ENCODE measurements at places on chromosomes 2 and 18.

- no peak for DNase-seq
These were observed 1.3 kb downstream of the ADCYAP1 start for GRCh38 chr18:905948-906415.

GRCh38 chr2:135281379-135281778 is 229.3 kb downstream of the RAB3GAP1 start:
- no peak for DNase-seq

DNA sequence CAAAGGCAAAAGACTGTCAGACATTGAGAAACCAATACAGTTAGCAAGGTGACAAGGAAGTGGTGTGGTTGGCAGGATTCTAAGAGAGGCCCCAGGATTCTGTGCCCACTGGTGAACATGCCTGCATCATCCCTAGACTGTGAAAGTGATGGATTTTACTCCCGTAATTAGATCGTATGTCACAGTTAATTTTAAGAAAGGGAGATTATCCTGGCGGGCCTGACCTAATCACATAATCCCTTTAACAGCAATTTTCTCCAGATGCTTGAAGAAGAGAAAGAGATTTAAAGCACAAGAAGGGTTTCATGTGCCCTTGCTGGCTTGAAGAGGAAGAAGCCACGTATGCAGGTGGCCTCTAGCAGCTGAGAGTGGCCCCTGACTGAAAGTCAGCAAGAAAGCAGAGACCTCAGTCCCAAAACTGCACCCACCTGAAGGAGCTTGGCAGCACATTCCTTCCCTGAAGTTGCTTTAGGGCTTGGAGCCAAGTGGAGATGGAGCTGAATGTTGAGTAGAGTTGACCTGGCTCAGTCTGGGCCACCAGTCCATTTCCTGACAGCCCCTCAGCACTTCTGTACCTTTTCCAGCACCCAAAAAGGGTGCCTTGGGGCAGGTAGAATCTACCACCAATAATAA is 49.1 kb downstream of the GTF3C3 start:
- no peak for DNase-seq

DNA sequence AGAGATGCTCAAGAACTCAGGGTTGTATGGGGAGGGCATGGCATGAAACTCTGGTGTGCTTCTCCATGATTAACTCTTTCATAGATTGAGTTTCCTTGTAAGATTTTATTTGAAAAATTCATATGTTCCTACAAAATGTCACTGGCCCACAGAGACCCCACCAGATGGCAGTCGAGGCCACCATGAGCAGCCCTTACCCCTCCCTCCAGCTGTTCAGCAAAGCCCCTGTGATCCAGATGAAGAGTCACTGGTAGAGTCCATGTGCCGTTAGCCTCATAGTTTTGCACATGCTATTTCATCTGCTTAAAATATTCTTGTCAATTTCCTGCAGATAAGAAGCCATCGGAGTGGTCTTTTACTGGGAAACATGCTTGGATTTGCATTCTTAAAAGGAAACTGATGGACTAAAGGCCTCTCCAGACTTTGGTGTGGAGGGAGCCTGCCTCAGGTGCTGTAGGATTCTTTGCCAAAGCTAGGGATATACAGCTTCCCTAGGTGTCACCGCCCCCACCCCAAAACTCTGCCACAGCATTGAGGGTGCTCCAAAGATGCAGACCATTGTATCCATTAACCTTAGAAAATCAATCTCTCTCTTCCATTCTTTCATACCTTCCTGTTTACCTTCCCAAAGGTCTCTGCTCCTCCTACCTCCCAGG is 18.8 kb downstream of the ZNF385B start:
- DNase-seq, result peak; percentile 52

- no peak for DNase-seq
These were observed 69.7 kb downstream of the FEZ2 start for GRCh38 chr2:36528274-36528673.

DNA sequence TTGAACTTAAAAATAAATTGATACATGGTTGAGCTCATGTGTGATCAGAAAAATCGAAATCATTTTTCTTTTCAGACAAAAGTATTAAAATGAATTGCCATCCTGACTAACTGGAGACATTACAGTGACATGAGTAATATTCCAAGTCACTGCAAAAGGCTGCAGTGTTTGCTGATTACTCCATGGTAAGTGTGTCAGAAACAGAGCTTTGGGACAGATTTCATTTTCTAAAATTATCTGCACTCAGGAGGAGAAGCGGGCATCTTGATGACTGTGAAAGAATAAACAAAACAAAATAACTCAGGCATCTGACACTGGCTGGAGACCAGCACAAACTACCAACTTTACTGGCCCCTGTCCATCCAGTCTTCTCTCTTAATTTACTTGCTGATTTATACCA is 312.3 kb upstream of the PIK3C3 start:
- no peak for DNase-seq

- no peak for DNase-seq
These were observed 3.2 kb downstream of the TBC1D8 start for GRCh38 chr2:101147971-101148370.

- no peak for DNase-seq
These were observed 114.4 kb downstream of the ZFP36L2 start for GRCh38 chr2:43111788-43112554.

- no peak for DNase-seq
These were observed 57.3 kb upstream of the CREB1 start for GRCh38 chr2:207472343-207473048.

- no peak for DNase-seq
These were observed 5.8 kb upstream of the DUSP2 start for GRCh38 chr2:96150791-96151594.

DNA sequence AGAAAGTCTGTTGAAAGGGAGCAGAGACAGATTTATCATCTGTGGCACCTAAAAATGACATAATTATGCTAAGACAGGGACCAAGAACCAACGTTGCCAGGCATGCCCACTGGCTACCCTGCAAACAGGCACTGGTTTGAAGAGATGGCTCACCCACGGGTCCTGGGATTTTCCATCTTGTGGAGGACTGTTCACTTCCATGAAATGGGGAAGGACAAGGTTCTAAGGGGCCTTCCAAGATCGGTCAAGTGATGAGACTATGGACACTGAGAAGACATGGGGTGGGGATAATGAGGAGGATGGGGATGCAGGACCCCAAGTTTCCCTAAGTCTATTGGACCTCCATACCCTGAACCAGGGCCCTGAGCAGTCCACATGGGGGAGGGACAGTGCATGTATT is 18.9 kb downstream of the LGALSL start:
- DNase-seq, result no peak

GRCh38 chr2:119495948-119496347 is 28.3 kb downstream of the SCTR start:
- no peak for DNase-seq

DNA sequence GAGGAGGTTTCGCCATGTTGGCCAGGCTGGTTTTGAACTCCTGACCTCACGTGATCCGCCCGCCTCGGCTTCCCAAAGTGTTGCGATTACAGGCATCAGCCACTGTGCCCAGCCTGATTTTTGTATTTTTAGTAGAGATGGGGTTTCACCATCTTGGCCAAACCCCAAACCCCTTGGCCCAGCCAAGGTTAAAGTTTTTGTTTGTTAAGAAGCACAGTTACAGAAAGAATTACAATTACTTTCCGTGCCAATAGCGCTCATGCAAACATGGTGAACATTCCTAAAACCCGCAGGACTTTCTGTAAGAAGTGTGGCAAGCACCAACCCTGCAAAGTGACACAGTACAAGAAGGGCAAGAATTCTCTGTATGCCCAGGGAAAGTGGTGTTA is 26.1 kb downstream of the ITSN2 start:
- DNase-seq, result no peak

- DNase-seq, result no peak
These were observed 1252.7 kb upstream of the FAM98A start for GRCh38 chr2:34851804-34852203.

GRCh38 chr18:23756590-23757436 is 67.6 kb downstream of the LAMA3 start:
- DNase-seq, result no peak

GRCh38 chr2:158999458-158999857 is 31.0 kb downstream of the TANC1 start:
- no peak for DNase-seq

GRCh38 chr18:46336278-46337111 is 232.3 kb downstream of the HAUS1 start:
- no peak for DNase-seq

DNA sequence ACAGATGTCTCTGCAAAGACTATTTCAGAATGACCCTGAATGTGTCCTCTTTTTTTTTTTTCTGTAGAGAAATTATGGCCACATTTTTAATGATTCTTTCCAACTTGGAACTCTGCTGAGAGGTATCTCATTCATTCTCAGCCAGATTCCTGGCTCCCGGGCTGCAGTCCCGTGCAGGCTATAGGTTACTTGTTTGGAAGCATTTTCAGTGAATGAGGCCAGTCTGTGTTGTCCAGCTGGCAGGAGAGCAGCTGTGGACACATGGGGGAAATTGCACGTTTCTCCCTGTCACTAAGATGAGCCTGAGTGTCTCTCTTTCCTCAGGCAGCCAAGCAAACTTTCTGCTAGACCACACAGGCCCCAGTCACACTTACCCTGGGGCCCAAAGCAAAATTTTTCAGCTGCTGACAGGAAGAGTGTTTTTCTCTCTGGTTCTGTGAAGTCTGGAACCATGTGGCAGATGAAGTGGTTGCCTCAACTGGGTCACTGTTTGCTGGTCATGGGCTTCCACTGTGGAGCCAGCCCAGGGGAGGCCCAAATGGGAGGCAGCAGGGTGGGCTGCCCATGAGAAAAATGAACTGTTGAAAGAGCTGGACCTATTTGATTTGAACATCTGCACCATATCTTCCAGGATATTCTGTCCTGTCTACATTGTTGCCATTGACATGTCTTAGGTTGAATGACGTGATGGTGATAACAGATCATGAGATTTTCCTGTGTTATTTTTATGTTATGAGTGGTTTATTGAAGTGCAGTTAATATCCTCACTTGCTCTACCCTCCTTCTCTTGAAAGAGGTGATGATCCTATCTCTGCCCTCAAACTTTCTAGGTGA is 431.2 kb downstream of the LPIN1 start:
- no peak for DNase-seq

DNA sequence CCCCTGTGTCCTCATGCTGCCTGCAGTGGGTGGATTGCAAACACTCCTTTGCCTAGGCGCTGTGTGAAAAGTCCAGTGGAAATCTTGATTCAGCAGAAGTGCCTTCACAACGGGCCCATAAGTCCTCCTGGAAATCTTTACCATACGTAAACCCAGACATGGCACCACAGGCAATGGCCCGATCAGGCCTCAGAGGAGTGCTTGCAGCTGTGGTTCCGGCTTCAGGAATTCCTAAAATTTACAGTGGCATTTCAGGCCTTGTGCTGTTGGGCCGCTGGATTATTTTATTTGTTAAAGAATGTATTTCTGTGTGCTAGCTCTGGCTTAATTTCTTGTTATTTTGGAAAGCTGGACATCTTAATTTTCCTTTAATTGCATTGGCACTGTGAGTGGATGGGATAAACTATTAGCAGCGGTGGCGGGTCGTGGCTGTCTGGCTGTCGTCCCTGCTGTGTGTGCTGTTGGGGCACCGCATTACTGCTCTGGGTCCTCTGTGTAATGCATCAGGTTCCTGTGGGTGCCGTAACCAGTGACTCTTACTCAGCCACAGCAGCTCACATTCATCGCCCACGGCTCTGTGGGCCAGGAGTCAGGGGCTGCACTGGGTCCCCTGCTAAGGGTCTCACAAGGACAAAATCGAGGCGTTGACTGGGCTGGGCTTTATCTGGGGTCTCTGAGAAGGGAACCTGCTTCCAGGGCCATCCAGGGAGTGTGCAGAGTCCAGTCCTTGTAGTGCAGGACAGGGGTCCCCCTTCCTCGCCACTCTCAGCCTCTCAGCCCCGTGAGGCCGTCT is 73.1 kb downstream of the RTP5 start:
- no peak for DNase-seq

GRCh38 chr2:25576596-25576995 is 96.8 kb downstream of the DTNB start:
- no peak for DNase-seq

GRCh38 chr2:26605195-26605998 is 35.8 kb downstream of the CIB4 start:
- DNase-seq, result peak; percentile 79

DNA sequence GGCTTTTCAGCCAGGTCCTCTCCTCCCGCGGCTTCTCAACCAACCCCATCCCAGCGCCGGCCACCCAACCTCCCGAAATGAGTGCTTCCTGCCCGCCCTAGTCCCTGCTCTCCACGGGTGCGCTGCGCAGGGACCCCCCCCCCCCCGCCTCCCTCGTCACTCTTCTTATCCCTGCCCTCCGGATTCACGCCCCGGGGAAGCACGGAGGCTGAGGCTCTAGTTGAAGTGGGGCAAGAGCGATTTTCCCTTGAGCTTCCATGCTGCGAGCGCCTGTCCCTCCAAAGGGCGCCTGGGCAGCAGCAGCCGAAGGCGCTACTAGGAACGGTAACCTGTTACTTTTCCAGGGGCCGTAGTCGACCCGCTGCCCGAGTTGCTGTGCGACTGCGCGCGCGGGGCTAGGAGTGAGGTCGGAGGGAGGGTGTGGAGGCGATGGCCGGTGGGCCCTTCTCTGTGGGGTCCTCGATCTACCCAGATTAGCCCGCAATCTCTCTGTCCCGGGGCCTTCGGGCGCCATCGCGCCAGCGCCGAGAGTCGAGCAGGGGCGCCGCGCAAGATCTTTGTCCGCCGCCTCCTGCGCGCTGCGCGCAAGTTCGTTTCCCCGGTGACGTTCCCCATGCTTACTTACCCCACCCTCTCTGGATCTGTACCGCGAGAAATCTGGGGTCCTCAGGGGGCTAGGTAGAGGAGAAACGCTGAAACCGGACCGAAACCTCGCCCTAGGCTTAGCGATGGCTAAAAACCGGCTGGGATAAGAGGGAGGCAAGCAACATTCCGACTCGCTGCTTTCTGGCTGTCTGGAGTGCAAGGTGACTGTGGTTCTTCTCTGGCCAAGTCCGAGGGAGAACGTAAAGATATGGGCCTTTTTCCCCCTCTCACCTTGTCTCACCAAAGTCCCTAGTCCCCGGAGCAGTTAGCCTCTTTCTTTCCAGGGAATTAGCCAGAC is 677 bp downstream of the GAD1 start:
- DNase-seq, result no peak

DNA sequence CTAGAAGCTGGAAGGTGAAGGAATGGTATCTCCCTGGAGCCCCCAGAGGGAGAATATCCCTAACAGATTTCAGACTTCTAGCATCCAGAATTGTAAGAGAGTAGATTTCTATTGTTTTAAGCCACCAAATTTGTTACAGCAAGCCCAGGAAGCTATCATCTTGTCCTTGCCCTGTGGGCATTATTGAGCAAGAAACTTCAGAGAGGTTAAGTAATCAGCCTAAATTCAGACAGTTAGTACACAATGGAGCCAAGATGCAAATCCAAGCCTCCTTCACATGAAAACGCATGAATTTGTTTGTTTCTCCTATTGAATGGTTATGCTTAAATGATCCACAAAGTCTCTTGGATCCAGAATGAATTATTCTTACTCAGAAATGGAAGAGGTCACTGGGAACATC is 55.2 kb upstream of the TRIB2 start:
- DNase-seq, result no peak

- DNase-seq, result no peak
These were observed at the start of gene IGFBP5 for GRCh38 chr2:216695401-216695821. IGFBP5 (minus strand) TSS chr2:216695549; CDS start chr2:216694775, 774 bp downstream.

Data from Caco-2 (cell line).